ENCODE measurements at places on chromosomes 16 and 17.

GRCh38 chr17:73770115-73770848 lies 126.0 kb upstream of the SDK2 start:
- DNase-seq: no peak

DNA sequence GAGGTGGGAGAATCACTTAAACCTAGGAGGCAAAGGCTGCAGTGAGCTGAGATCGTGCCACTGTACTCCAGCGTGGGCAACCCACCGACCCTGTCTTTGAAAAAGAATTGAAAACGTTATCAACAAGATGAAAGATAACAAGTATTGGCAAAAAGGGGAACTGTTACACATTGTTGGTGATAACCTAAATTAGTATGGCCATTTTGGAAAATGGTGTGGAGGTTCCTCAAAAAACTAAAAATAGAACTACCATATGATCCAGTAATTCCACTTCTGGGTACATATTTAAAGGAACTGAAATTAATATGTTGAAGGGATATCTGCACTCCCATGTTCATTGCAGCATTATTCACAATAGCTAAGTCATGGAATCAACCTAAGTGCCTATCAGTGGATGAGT lies 61.0 kb downstream of the ABHD15 start:
- no peak for DNase-seq

GRCh38 chr16:79171931-79172705 lies 428.4 kb downstream of the MAF start:
- DNase-seq: peak; percentile 9

- DNase-seq: no peak
Measured at GRCh38 chr17:55334285-55334684, 69.5 kb downstream of the HLF start.

- DNase-seq: peak; percentile 32
Measured at GRCh38 chr17:57662041-57662440, 83.1 kb downstream of the CCDC182 start.

DNA sequence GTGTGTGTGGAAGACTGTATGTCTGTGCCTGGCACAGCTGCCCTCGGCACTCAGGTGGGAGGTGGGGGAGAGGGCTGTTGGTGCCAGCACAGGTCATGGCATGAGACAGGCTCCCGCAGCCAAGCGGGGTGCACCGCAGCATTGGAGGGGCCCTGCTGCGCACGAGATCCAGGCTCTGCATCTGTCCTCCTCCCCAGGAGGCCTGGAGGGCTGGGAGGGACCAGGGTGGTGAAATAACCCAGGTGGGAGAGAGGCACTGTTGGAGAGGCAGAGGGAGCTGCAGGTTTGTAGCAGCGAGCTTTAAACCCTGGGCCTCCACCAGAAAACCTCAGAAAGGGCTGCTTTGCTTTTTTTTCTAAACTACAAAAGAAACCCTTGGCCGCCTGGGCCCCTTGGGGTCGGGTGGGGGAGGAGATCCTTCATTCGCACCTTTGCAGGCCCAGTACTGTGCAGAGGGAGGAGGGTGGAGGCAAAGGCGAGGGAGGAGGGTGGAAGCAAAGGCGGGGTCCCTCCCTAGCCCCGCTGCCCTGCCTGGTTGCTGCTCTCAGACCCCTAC lies 241.7 kb downstream of the SEC14L1 start:
- no peak for DNase-seq

Data from NCI-H187 treated with DMSO at 0.1 percent for 48 hours (cell line).